ENCODE measurements at places on chromosomes 5 and 9.

DNA sequence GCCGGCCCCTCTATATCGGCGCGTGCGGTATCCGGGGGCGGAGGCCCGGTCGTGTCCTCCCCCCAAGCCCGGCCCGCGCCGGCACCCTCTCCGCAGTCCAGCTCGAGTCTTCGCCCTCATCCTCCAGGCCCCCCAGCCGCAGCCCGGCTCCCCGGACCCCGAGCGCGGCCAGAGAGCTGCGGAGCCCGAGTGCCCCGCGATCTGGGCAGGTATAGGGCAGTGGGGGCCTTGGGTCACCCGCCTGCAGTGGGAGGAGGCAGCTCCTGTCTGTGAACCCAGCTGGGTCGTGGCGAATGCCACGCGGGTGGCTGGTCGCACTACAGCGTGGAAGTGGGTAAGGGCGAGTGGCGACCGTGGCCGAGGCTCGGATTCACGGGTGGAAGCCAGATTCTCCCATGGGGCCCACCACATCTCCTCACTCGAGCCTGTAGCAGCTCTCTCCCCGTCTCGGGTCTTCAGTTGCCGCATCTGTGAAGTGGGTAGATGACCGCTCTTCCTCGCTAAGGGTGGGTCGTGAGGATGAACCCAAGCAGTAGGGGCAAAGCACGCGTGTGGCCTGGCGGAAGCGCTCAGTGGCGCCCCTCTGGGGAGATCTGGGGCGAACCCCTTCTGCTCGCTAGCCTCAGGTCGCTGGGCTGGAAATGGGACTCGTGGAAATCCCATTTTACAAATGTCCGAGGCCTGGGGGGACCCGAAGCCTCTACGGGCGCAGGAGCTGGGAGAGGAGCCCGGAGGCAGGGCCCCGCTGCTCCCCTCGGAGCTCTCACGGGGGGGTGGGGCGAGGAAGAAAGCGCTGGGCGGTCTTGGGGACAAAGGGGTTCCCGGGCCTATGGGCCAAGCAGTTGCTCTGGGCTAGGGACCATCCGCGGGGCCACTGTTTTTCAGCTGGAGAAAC is 1.9 kb downstream of the NR5A1 start:
- no peak for DNase-seq

DNA sequence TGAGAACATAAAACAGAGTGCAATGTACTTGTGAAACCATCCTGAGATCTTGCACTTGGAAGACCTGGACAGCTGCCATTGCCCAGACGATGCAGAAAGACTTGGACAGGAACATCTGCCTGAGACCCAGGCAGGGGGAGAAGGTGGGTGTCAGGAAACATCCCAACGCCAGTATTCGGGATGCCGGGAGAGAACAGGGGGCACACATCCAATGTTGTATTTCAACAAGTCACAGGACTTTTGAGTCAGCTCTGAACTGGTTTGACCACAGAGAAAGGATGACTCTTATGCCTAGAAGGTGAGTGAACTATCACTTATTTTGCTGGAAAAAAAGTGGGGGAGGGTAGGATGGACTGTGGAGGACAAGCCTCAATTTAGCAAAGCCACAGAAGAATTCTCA is 124.6 kb downstream of the ROR2 start:
- no peak for DNase-seq

DNA sequence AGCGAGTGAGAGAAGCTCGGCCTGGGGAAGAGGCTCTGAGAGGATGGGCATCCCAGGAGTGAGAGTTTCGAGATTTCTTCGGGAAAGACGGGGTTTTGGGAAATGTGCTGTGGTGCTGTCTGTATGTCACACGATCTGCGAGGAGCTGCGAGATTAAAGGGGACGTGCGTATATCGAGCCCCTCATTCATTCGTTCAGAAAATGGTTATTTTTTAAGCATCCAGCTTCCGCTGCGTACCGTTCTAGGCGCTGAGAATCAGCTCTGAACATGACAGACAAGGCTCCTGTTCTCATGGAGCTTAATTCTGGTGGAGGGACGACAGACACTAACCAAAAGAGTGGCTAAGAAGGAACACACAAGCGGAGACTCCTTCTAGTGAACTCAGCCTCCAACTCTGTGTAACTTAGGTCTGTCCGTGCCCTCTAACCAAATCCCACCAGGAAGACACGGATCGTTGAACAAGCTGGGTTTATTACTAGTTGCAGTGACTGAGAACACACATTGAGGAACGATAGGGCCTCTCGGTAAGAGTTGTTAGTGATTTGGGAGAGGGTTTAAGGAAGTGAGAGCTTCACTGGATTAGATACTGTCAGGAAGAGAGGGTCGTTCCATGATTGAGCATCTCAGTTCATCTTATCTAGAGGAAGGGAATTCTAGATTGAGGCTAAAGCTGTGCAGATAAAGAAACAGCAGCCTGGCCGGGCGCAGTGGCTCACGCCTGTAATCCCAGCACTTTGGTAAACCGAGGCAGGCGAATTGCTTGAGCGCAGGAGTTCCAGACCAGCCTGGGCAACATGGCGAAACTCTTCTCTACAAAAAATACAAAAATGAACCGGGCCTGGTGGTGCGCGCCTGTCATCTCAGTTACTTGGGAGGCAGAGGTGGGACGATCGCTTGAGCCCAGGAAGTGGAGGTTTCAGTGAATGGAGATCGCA is 1.0 kb upstream of the FBXW11 start:
- no peak for DNase-seq

- DNase-seq, result no peak
These were observed 586.9 kb downstream of the TLE4 start for GRCh38 chr9:80158554-80159170.

- DNase-seq, result no peak
These were observed 20.3 kb downstream of the CAMSAP1 start for GRCh38 chr9:135887021-135887507.

DNA sequence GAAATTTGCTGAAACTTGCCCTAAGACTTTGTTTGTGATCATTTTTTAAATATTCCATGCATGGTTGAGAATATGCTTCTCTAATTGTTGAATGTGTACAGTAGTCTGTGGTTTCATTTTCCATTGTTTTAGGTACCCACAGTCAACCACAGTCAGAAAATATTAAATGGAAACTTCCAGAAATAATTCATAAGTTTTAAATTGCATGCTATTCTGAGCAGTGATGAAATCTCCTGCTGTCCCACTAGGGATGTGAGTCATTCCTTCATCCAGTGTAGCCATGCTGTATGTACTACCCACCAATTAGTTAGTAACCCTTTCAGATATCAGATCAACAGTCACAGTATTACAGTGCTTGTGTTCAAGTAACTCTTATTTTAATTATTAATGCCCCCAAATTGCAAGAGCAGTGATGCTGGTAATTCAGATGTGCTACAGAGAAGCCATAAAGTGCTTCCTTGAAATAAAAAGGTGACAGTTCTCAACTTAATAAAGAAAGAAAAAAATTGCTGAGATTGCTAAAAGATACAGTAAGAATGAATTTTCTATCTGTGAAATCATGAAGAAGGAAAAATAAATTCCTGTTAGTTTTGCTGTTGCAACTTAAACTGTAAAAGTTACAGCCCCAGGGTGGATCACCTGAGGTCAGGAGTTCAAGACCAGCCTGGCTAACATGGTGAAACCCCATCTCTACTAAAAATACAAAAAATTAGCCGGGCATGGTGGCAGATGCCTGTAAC is 79.9 kb upstream of the FBXL17 start:
- DNase-seq, result no peak

- DNase-seq, result no peak
These were observed 174.0 kb downstream of the GDNF start for GRCh38 chr5:37665889-37666288.

DNA sequence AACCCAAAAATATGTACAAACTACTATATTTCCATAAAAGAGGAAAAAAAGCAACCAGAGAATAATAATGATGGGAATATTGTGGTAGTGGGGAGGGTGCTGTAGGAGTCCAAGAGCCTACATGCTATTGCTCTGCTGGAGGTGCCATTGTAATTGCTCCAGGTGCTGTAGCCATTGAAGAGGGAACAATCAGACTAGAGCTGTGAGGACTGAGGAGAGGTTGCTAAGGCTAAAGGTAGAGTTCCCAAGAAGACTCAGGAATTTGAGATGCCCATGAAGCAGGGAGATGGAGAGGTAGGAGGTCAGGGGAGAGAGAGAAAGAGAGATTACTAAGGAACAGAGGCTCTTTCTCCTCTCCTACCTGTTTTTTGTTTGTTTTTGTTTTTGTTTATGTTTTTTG is 394.0 kb downstream of the DMRTA1 start:
- no peak for DNase-seq

GRCh38 chr9:89879701-89880100 is 274.9 kb downstream of the GADD45G start:
- peak; percentile 13 for DNase-seq

DNA sequence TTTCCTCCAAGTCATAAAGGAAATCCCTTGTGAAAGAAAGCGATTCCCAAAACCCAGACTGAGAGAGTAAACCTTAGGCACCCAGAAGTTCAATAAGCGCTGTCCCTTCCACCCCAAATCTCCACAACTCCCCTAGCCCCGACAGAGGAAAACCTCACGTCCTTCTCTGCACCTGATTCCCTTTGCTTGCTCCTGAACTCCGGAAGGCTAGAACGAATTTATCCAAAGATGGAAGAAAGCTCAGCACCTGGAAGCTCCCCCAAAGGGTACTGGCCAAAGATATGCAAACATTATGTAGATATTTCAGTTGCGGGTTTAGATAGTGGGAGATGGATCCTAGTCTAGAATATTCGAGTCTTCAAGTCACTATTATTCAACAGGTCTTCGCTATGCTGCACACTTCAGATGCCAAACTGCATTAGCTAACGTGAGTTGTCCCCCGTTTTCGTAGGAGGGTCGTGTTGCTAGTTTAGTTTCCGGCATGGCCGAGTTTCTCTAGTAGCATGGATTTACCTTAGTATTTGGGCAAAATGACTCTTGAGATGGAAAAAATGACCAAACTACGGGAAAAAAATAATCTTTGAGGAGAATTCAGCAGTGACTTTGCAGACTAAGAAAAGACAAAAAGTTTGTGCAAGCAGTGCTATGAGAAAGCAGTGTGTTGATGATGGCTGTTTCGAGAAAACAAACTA is 27.7 kb downstream of the NR2F1 start:
- DNase-seq, result no peak

GRCh38 chr5:95808686-95809413 is 13.7 kb downstream of the GLRX start:
- peak; percentile 76 for DNase-seq

DNA sequence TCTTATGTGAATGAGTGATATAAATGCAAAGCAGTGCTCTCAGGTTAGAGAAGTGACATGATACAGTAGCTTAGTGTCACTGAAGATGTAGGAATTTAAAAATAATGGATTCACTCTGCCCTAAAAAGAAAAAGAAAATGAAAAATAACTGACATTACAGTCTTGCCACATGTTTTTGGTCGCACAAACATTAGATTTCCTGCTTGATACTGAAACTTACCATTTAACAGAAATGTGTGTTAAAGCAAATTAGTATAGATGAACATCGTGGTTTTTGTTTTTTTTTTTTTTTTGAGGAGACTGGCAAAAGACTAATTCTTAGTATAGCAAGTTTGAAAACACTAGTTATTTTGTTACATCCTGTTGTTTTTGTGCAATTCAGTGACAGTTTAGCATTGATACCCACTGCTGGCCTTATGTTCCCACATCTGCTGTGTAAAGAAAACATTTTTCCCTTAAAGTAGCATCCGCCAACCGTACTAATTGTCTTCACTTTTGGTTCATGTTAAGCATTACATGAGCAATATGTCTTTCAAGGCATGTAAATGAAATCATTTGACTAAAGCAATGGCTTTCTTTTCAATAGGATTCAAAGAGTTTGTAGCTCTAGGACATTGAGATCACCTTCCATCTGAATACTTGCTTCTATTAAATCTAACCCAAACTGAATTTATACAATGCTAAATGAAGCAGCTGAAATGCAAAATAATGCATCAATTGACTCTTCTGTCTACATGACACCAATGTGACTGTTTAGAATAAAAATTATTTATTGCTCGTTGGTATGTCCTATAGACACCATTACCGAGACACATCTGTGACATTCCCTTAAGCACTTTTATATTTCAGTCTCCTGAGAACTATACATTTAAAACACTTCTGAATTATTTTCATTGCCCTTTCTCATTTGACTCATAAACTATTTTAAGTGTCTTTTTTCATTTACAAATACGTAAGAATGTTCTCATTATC is 859.1 kb downstream of the MAT2B start:
- DNase-seq, result no peak

GRCh38 chr9:134455934-134456755 is 129.9 kb downstream of the RXRA start:
- DNase-seq, result peak; percentile 82

- no peak for DNase-seq
These were observed 186.7 kb upstream of the ELL2 start for GRCh38 chr5:96148376-96148775.

DNA sequence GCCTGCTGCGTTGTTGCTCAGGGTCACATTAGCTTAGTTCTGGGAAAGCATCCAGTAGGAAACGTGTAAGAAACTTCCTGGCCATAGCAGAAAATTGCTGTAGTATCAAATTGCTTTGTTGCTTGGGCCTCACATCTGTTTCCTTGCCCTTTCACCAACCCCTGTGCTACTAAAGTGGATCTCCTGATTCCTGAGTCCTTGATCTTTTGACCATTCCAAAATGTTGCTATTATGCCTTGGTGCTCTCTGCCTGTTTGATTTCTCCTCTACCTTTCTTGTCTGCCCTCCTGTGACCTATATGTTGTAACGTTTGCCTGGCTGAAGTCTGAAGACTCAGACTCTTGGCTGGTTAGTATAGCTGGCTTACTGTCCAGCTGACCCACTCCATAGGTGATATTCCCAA is 350.5 kb downstream of the ADGRV1 start:
- DNase-seq, result no peak

DNA sequence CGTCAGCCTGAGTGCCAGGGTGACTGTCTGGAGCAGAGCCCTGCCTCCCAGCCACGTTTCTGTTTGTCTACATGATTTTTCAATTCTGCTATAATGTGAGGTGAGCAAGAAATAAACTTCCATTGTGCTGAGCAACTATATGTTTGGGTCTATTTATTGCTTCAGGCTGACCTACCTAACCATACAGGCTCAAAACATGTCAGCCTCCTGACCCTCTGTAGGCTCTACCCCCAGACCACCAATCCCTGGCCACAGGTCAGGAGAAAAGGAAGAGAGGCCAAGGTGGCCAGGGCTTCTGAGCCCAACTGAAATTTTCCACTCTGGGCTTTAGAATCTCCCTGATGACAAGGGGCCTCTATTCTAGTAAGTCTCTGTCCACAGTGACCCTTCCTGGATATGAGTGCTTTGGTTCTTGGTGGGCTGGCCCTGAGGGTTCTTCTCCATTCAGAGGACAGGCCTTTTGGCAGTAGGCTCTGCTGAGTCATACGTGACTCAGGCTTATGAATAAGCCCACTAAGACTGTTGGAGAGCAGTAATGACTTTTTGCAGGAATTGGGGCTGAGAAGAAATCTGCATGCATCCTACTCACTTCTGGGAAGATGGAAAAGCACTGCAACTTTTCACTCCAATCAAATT is 117.2 kb upstream of the TBCA start:
- DNase-seq, result no peak

Data from activated CD8-positive, alpha-beta memory T cell treated with anti-CD3 and anti-CD28 coated beads, Interleukin-2, amount 50 U/mL, for 48 hours (primary cell).